T-cell (primary cell): ENCODE measurements at places on chromosomes 13 and 19. TPM values are rescaled to one million over a fixed set of nuclear protein-coding genes. Genes with fewer than 3 reads are reported as not detected.

DNA sequence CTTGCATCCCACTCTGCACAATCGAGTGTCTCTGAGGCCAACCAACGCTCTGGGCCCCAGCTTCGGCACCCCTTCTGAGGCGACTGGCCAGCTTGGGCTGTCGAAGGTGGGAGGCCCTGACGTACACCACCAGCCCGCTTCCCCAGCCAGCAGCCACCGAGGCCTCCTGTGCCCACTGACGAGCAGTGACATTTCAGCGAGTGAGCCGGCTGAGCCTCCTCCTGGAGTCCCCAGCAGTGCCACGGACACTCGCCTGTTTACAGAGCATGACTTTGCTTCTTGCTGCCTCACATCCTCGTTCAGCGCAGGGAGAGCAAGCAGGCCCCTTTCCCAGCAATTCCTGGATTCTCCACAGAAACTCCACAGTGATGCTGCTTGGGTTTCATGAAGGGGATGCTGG, 240.2 kb upstream of the MAB21L1 start:
- no peak overlapping the region for H3K27ac ChIP-seq
- H3K27me3 ChIP-seq: peaks cover 4% of the 10 kb centered on the region
- no peaks in the 10 kb centered on the region for H3K36me3 ChIP-seq
- DNase-seq: no peak
- H3K4me1 ChIP-seq: no peaks in the 10 kb centered on the region

- H3K27ac ChIP-seq: no peak overlapping the region
- peaks cover 4% of the 10 kb centered on the region for H3K27me3 ChIP-seq
- no peaks in the 10 kb centered on the region for H3K36me3 ChIP-seq
- DNase-seq: no peak
- no peaks in the 10 kb centered on the region for H3K4me1 ChIP-seq
Observed at GRCh38 chr13:46489586-46490023, 63.4 kb upstream of the LRCH1 start.

- H3K27ac ChIP-seq: no peak overlapping the region
- no peaks in the 10 kb centered on the region for H3K36me3 ChIP-seq
- no peaks in the 10 kb centered on the region for H3K27me3 ChIP-seq
- DNase-seq: no peak
- no peak overlapping the region for H3K4me3 ChIP-seq
Observed at GRCh38 chr13:100392709-100393630, 195.6 kb downstream of the GGACT start.

DNA sequence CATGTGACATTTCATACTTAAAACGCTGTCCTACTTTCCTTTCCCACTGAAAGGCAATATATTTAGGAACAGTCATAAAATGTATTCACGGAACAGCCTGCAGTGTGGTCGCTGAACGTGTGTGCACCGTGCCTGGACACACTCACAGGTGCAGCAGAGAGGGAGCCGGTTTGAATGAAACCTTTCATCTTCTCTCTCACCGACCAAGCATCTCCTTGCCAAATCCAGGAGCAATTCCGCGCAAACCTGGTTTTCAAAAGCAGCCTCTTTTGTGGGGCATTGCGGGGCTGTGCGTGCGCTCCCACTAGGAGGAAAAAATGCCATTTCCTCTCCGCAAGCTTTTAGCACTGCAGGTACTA, 1.0 kb downstream of the DCLK1 start:
- H3K36me3 ChIP-seq: no peaks in the 10 kb centered on the region
- no peak for DNase-seq
- H3K27me3 ChIP-seq: peaks cover 23% of the 10 kb centered on the region
- no peaks in the 10 kb centered on the region for H3K4me1 ChIP-seq

- no peak overlapping the region for H3K4me3 ChIP-seq
- H3K4me1 ChIP-seq: no peaks in the 10 kb centered on the region
- DNase-seq: no peak
- H3K27ac ChIP-seq: no peak overlapping the region
Observed at GRCh38 chr13:111913761-111914140, 153.2 kb upstream of the SOX1 start.

DNA sequence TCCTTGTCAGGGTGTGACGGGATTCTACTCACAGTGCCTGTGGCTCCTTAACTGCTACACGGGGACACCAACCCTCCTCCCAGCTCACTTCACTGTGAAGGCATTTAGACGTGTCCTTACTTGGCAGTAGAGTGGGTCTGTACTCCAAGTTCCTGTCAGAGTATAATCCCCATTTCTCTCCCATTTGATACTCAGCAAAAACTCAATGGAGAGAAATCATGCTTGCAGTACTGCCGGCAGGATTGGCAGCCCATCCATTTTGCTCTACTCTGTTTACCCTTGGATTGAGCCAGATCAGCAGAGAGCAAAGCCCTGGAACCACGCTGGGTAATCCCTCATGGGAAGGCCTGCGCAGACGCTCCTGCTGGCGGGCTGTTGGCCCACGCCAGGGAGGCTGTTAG, 28.9 kb downstream of the ARL11 start:
- no peak for DNase-seq
- no peak overlapping the region for H3K27ac ChIP-seq
- H3K4me3 ChIP-seq: no peak overlapping the region
- H3K4me1 ChIP-seq: no peaks in the 10 kb centered on the region

GRCh38 chr19:45878043-45878794, 7.7 kb downstream of the IRF2BP1 start:
- H3K27me3 ChIP-seq: peaks cover 53% of the 10 kb centered on the region
- H3K4me1 ChIP-seq: peaks cover 6% of the 10 kb centered on the region
- no peak for DNase-seq
- no peak overlapping the region for H3K27ac ChIP-seq
- H3K4me3 ChIP-seq: no peak overlapping the region

- H3K36me3 ChIP-seq: no peaks in the 10 kb centered on the region
- H3K4me3 ChIP-seq: peak within 1 kb of the TSS; percentile 26
- no peaks in the 10 kb centered on the region for H3K27me3 ChIP-seq
- H3K27ac ChIP-seq: no peak within 1 kb of the TSS
Observed at GRCh38 chr19:15107061-15108010, at the start of gene SYDE1. Gene SYDE1 (plus strand): TSS chr19:15107401. CDS start chr19:15107434, 33 bp downstream.

DNA sequence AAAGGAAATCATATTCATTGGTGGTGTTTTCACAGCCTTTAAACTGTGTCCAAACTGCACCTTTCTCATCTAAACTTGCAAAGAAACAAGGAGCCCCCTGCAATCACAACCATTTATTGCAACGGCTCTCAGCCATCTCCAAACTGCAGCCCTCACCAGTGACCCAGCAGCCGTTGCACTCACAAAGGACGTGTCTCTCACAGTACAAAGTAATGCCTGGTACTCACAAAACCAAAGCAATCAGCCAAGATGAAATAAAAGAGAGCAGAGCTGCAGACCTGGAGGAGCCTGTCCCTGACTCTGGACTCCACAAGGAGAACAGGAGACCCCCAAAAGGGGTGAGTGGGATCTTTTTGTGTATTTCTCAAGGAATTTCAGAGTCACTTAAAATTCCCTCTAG, 20.2 kb upstream of the CEACAM21 start:
- no peaks in the 10 kb centered on the region for H3K27me3 ChIP-seq
- peak overlapping the region; percentile 14 for H3K4me3 ChIP-seq
- H3K36me3 ChIP-seq: no peaks in the 10 kb centered on the region
- peaks cover 57% of the 10 kb centered on the region for H3K4me1 ChIP-seq
- DNase-seq: no peak

DNA sequence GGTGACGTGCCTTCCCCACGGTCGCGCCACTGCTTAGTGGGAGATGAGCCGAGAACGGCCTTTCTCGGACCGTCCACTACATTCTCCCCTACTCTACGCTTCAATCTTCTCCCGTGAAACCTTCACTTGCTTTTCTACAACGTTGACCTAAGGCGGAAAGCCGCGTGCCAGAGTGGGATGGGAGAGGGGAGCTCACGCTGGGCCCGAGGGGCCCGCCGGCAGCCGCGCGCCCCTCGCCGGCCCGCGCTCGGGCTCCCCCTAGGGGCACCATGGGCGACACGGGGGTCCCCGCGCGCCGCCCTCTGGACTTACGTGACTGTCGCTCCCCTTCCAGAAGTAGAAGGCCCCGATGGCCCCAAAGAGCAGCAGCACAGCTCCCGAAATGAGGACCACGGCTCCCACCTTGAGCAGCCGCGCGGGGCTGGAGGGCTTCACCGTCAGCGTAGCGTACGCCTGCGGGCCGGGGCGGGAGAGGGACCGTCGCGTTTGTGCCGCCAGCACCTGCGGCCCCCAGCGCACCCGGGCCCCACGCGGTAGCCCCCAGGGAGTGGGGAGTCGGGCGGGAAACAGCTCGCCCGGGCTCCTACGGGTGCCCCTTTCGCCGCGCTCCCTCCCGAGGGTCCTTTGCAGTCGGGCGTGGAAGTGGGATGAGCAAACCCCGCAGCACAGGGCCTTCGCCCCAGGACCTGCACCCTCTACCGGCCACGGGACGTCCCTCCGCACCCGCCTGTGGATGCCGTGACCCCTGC, 727 bp downstream of the CNMD start:
- H3K36me3 ChIP-seq: no peaks in the 10 kb centered on the region
- H3K27ac ChIP-seq: no peak overlapping the region

The FGF22 gene
- total RNA-seq: 3.9 TPM

The GDF15 gene
- total RNA-seq: not detected

The SPACA4 gene
- total RNA-seq: not detected

The ZNF208 gene
- 6.7 TPM for total RNA-seq

The USPL1 gene
- 26.7 TPM for total RNA-seq

The ZNF565 gene
- total RNA-seq: 7.5 TPM

The PSG5 gene
- total RNA-seq: not detected
